Activated T-cell treated with anti-CD3 and anti-CD28 coated beads, Interleukin-2, amount 50 U/mL, for 1 hour (primary cell): ENCODE measurements at places on chromosomes 7 and 10.
A peak's percentile ranks its signal among the peaks of the same experiment; 100 is the strongest.

- no peak for DNase-seq
Measured at GRCh38 chr7:45190406-45191165, 33.0 kb downstream of the RAMP3 start.

- DNase-seq, result no peak
Measured at GRCh38 chr7:21911341-21911875, 34.3 kb downstream of the CDCA7L start.

DNA sequence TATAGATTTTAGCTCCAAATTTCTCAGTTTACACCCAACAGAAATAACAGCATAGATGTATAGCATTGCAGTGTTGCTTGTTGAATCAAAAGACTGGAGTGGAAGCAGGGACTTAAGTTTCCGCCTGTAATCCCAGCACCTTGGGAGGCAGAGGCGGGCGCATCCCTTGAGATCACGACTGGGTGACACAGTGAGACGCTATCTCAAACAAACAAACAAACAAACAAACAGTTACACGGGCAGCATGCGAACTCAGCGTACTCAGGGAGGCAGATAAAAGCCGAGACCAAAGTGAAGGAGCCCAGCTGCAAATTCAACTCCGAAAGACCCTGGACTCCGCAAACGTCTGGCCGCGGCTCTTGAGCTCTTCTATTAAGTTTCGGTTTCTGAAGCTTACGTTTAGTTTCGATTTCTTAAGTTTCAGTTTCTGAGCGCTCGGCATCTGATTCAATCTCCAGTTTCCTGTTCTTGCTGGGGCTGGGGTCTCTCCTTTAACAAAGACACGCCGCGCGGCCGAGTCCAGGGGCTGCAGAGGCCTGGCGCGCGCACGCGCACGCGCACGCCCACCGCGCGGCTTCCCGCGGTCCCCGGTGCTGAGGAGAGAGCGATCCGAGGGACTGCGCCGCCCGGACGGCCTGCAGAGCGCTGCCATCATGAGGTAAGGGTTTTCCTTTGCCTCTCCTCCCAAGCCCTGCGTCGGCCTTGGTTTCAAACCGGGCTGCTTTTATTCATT lies at the start of gene IFIT5:
TSS of gene IFIT5 (plus strand) at position 423 of the 733 bp plus-strand sequence. CDS start at position 654, 231 bp downstream.
- peak; percentile 78 for DNase-seq

- no peak for DNase-seq
Measured at GRCh38 chr7:77320137-77320536, 96.0 kb downstream of the GSAP start.

DNA sequence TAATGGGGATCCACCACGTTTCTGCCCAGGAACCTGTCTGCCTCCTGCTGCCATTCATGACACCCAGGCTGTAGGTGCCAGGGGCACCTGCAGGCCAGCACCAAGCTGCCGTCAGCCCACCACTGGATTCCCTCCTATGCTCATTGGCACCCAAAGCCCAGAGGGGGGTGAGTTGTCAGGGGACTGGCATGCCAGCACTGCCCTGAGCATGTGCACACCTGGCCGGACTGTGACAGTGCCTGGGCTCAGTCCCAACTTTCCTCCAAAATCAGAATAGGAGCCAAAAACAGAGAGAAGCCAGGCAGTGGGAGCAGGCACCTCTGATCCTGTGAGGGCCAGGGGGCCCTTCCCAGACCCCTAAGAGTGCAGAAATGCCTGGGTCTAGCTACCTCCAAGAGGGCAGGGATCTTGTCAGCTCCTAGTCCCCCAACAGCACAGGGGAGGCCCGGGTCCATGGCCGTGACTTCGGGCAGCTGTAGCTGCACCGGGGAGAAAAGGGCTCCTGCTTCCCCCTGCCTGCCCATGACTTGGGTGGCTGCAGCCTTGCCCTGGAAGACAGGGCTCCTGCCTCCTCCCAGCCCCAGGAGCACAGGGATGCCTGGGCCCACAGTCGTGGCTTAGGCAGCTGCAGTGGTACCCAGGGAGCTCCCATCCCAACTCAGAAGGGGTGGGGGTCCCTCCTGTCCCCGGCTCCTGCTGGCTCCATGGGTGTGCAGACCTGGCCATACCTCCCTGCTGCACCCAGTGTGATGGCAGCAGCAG lies 249.8 kb upstream of the DKK1 start:
- DNase-seq, result no peak

DNA sequence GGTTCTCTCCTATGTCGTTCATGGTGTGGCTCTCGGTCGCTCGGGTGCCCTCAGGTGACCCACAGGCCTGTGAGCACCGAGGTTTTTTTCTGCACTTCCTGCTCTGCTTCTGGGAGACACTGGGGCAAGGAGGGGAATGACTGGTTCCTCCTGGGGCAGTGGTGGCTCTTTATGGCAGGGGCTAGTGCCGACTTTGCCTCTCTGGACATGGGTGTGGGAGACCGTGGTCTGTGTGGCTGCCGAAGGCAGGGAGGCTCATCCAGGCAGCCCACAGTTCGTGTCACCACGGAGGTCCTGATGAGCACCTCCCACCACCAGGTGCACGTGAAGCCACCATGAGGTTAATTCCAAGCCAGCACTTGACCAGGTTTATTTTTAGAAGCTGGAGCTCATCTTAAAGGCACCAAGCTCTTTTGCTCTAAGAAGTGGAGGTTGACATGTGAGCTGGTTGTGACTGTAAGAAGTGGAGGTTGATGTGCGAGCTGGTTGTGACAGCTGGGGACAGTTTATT lies 24.7 kb upstream of the DPYSL4 start:
- peak; percentile 30 for DNase-seq

DNA sequence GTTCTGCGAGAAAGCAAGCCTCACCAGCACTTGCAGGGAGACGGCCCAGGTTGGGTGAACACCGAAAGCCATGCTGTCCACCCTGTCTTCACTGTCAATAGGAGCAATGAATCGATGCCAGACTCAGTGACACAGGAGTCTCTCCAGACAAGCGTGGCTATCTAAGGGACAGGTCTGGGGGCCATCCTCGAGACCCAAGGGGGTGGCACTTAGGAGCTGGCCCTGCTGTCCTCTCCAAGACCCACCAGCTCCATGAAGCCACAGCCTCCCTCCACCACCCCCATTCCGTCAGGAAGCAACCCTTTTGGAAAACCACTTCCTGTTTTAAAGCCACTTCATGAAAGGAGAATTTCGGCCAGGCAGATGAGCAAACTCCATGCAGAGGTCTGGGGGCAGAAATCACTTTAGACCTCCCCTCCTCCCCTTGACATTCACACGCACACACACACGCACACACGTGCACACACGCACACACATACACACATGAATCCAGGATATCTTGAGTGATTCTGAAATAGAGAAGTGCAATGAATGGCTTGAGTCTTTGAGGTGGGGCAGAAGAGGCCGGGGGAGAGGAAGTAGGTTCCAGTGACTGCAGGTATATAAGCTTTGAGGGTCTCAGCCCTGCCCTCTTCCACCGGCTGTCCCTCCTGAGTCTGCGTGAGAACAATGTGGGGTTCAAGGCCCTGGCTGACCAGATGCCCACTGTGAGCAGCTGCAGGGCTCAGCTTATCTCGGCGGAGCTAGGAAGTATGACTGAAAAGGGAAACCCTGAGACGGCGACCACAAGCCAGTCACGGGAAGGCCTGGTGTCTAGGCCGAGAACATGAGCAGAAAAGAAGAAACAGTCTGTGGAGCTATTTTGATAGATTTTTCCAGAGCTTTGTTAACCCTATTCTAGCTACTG lies 25.0 kb downstream of the RGS10 start:
- peak; percentile 69 for DNase-seq

DNA sequence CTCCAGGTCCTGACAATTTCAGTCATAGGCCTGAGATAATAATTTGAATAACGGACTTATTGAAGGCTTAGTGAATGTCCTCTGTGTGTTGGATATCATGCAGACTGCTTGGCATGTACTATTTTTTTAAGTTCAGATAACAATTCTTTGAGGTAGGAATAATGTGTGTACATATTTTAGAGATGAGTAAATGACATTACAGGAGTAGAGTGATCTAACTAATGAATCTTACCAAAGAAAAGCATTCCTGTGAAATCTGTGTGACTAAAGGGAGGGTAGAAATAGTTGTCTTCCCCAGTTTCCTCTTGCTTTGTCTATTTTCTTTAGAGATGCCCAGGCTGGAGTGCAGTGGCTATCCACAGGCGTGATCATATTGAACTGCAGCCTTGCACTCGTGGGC lies 391.8 kb upstream of the ETV1 start:
- DNase-seq, result no peak

- no peak for DNase-seq
Measured at GRCh38 chr7:140312141-140312846, 86.0 kb downstream of the SLC37A3 start.

GRCh38 chr7:52436278-52436677 lies 599.2 kb upstream of the POM121L12 start:
- no peak for DNase-seq

DNA sequence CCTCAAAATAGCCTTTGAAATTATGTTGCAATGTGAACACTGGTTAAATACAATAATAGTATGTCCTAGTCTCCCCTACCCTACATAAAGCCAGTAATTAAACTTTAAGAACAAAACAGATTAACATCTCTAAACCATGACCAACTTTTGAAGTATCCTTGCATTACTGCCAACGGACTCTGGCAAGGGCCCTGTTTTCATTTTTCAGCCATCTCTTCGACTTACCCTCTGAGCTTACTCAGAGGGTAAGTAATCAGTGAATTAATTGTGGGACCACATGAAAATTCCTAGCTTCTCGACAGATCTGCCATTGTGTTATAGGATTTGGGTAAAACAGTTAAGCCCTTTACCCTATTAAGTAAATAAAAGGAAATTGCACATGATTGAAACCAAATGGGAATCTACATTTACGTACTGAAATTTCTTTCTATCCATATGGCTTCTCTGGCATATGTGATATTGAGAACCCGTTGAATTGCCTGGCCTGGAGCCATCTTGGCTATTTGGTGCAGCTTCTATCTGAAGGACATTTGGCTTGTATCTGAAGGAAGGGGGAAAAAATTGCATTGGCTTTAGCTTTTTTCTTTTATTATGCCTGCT lies 39.6 kb downstream of the DYNC1I1 start:
- DNase-seq, result no peak

GRCh38 chr7:613442-614140 lies 93.9 kb upstream of the PDGFA start:
- no peak for DNase-seq

GRCh38 chr10:123144697-123145541 lies 3.0 kb upstream of the HMX2 start:
- no peak for DNase-seq

DNA sequence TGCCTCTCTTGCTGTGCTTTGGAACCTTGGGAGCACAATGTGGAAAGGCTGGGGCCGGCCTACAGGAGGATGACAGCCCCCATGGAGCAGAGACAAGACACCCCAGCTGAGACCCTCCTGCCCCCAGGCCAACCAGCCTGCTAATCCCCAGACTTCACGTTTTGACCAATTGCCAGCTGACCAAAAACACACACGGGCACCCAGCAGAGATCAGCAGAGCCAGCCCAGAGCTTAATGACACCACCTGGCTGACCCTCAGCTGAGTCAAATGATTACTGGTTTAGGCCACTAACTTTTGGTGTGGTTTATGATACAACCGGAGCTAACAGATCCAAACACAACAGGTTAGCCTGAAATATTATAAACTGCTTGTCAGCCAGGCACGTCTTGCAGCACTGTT lies 111.2 kb upstream of the KIF5B start:
- no peak for DNase-seq

DNA sequence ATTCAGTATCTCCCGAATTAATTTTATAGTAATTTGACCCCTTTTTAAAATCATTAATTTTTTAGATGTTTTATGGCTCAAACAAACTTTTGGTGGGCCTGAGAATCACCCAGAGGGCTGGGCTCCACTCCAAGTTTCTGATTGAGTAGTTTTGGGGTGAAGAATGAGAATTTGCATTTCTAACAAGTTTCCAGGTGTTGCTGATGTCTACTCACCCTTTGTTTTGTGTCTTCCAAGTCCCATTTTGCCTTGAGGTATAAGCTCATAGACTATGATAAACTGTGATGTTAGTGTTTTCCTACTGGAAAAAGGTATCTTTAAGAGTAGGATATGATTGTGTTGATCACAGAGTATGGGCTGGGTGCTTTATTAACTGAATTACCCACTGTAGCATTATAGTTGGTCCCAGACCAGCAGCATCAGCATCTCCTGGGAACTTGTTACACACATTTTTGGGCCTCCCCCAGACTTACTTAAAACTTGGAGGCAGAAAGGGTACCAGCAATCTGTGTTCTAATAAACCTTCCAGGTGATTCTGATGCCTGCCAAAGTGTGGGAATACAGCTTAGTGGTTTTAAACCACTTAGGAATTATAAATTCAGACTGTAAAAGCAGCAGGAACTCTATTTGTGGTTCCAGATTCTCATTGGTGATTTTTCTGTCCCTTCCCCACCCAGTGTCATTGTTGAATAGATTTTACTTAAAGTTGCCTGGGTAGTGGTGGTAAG lies 19.1 kb downstream of the ZNRF2 start:
- no peak for DNase-seq

- no peak for DNase-seq
Measured at GRCh38 chr7:138478499-138478908, 18.4 kb downstream of the TRIM24 start.

GRCh38 chr10:12825260-12825849 lies 176.2 kb downstream of the CCDC3 start:
- DNase-seq, result no peak

GRCh38 chr10:43137717-43138020 lies 576 bp upstream of the CSGALNACT2 start:
- no peak for DNase-seq

- no peak for DNase-seq
Measured at GRCh38 chr7:47284691-47285635, 296.9 kb downstream of the TNS3 start.
